ENCODE measurements at places on chromosomes 16 and 17. TPM values are rescaled to one million over a fixed set of nuclear protein-coding genes. Genes with fewer than 3 reads are reported as not detected.
A peak's percentile ranks its signal among the peaks of the same experiment; 100 is the strongest.

GRCh38 chr16:84055366-84055765 lies 12.8 kb upstream of the SLC38A8 start:
- no peaks in the 10 kb centered on the region for H3K27me3 ChIP-seq
- H3K4me3 ChIP-seq: no peak overlapping the region
- H3K4me1 ChIP-seq: no peaks in the 10 kb centered on the region
- no peak for DNase-seq

DNA sequence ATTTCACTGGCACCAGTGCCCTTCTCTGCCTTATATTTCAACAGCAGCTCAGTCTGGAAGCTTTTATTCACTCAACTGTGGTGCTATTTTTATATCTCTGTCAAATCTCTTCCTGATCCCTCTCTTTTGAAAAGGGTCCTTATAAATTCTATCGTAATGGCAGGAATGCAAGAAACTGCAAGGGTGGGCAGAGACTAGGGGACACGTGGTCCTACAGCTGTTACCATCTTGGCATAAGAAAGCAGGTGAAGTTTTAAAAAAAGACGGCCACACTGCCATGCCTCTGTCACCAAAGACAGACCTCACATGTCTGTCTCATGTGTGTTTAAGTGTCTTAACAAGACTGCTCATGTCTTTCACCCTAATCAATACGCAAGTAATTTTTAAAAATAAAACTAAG lies 368.4 kb upstream of the CDH11 start:
- no peak overlapping the region for H3K4me3 ChIP-seq
- no peak for DNase-seq
- H3K4me1 ChIP-seq: peaks cover 5% of the 10 kb centered on the region
- H3K27me3 ChIP-seq: peaks cover 3% of the 10 kb centered on the region
- no peaks in the 10 kb centered on the region for H3K36me3 ChIP-seq
- H3K27ac ChIP-seq: no peak overlapping the region

- no peaks in the 10 kb centered on the region for H3K27me3 ChIP-seq
- H3K4me1 ChIP-seq: no peaks in the 10 kb centered on the region
- H3K27ac ChIP-seq: no peak overlapping the region
- peaks cover 17% of the 10 kb centered on the region for H3K36me3 ChIP-seq
- no peak overlapping the region for H3K4me3 ChIP-seq
Observed at GRCh38 chr17:75822119-75822799, 21.9 kb downstream of the UNC13D start.

DNA sequence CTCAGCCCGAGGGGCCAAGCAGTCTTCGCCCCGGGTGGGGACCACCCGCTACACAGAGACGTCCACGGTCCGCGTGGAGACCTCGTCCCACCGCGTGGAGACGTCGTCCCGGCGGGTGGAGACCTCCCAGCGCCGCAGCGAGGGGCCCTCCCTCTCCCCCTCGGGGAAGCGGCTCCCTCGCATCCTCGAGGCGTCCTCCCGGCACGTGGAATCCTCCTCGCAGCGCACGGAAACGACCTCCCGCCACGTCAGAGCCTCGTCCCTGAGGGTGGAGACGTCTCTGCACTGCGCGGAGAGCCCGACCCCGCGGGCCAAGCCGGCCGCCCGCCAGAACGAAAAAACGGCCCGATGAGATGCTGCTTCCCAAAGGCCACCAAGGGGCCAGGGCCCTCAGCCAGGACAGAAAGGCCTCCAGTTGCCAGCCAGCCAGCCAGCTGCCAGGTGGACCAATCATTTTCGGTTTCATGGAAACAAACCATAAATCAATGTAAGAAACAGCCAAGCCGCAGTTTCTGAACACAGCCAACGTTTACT lies 424 bp downstream of the C17orf100 start:
- H3K36me3 ChIP-seq: peaks cover 3% of the 10 kb centered on the region
- H3K4me3 ChIP-seq: peak overlapping the region; percentile 35
- no peak overlapping the region for H3K27ac ChIP-seq
- DNase-seq: no peak
- peaks cover 32% of the 10 kb centered on the region for H3K4me1 ChIP-seq

Gene PSMC5
- 101 TPM for total RNA-seq

GRCh38 chr17:49093131-49093530 lies 39.4 kb upstream of the B4GALNT2 start:
- no peaks in the 10 kb centered on the region for H3K36me3 ChIP-seq
- no peak overlapping the region for H3K27ac ChIP-seq
- H3K4me1 ChIP-seq: no peaks in the 10 kb centered on the region
- no peak overlapping the region for H3K4me3 ChIP-seq
- DNase-seq: no peak

DNA sequence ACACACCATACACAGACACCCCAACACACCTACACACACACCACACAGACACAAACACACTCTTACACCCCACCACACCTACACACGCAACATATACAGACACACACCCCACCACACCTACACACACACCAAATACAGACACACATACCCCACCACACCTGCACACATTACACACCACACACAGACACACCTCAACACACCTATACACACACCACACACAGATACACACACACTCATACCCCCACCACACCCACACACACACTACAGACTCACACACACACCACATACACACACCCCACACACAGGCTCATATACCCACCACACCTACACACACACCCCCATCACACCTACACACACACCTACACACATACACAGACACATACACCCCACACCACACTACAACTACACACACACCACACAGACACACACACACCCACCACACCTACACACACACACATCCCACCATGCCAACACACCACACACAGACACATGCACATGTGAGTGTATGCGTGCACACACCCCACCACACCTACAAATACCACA lies 31.4 kb downstream of the GPT2 start:
- peaks cover 34% of the 10 kb centered on the region for H3K36me3 ChIP-seq
- no peaks in the 10 kb centered on the region for H3K27me3 ChIP-seq
- peaks cover 28% of the 10 kb centered on the region for H3K4me1 ChIP-seq
- H3K27ac ChIP-seq: no peak overlapping the region

Gene DPEP3
- total RNA-seq: not detected

Gene CCL8
- not detected for total RNA-seq

- DNase-seq: no peak
- no peak overlapping the region for H3K27ac ChIP-seq
- peaks cover 4% of the 10 kb centered on the region for H3K27me3 ChIP-seq
Observed at GRCh38 chr17:34813290-34813689, 148.0 kb downstream of the CCT6B start.

DNA sequence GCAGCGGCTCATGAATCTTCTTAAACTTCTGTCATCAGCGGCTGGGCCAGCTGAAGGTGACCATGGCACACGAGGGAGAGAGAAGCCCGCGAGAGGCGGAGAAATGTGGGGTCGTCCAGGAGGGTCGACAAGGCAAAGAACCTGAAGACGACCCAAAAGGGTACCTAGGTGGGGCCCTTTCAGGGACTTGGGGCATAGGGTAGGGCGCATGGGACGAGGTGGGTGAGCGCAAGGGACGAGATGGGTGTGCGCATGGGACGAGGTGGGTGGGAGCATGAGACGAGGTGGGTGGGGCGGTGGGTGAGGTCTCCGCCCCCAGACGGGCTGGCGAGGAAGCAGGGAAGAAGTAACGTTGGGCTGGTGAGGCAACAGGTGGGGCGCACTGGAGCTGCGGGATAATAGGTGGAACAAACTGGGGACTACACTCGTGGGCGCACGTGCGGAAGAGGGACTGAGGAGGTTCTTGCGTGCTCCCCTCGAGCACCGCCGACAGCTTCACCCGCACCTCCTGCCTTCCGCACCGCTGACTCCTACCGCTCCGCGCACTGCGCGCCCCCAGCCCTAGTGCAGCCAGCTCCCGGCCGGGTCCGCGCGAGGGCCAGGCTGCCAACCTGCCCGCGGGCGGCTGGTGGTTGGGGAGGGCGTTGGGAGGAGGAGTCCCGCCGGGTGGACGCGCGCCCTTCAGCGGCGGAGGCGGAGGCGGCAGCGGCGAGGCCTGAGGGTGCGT lies 23.2 kb upstream of the CRYM start:
- H3K4me3 ChIP-seq: peak overlapping the region; percentile 92
- peak; percentile 59 for DNase-seq
- H3K27me3 ChIP-seq: peaks cover 33% of the 10 kb centered on the region

- H3K4me3 ChIP-seq: no peak overlapping the region
- H3K27me3 ChIP-seq: peaks cover 8% of the 10 kb centered on the region
- peaks cover 3% of the 10 kb centered on the region for H3K36me3 ChIP-seq
- no peak for DNase-seq
- no peak overlapping the region for H3K27ac ChIP-seq
- H3K4me1 ChIP-seq: peaks cover 1% of the 10 kb centered on the region
Observed at GRCh38 chr17:3977387-3977786, 13.2 kb upstream of the ATP2A3 start.

DNA sequence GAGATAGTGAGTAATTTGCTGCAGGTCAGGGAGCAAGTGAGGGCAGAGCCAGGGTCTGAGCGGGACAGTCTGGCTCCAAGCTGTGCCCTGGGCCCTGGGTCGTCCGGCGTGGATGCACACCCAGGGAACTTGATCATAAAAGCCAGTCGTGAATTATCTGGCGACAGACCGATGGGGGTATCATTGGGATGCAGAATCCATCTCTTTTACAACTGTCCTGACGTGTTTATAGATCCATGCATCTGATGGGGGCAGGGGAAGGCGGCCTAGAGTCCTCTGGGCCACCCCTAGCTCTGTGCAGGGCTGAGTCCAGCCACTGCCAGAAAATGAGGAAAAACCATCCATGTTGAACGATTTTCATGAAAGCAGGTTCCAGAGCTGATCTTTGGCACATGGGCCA lies 332.8 kb downstream of the C16orf95 start:
- H3K4me1 ChIP-seq: peaks cover 2% of the 10 kb centered on the region
- H3K27ac ChIP-seq: no peak overlapping the region
- no peaks in the 10 kb centered on the region for H3K36me3 ChIP-seq
- peaks cover 25% of the 10 kb centered on the region for H3K27me3 ChIP-seq
- no peak overlapping the region for H3K4me3 ChIP-seq
- DNase-seq: no peak

GRCh38 chr17:59377410-59377809 lies 46.0 kb downstream of the YPEL2 start:
- no peak for DNase-seq
- H3K4me3 ChIP-seq: no peak overlapping the region
- no peak overlapping the region for H3K27ac ChIP-seq
- H3K4me1 ChIP-seq: peaks cover 29% of the 10 kb centered on the region

DNA sequence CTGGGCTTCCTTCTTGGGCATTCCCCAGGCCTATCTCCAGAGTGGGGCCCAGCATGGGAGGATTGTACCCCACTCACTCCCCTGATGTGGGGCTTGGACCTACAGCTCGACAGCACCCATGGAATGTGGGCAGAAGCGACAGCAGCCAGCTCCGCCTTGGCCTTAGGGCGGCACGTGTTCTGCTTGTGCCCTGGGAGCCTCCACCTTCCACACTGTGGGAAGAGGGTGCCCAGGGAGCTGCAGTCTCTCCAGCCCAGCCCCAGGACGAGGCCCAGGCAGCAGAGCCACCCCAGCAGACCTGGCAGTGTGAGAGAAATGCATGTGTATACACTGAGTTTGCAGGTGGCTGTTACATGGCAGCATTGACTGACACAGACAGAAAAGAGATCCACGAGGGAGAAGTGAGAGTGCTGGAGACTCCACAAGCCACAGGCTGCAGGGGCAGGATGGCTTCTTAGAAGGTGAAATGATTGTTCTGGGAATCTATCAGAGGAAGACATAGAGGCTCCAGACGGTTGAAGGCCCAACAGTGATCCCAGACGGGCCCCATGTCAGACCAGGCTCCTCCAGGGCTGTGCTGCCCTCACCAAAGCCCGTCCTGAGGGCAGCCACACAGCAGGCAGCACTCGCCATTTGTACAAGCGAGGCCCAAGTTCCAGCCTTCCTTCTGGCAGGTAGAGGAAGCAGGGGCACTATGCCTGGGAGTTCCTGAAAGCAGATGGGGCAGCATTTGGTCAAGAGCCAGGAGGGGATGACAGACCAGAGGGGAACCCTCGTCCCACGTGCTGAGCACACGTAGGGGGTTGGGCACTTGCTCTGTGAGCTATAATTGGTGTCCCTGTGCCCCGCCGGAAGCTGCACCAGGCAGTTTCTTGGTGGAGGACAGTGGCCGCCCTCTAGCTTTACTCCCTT lies 2.8 kb upstream of the DNASE1 start:
- no peak overlapping the region for H3K4me3 ChIP-seq
- H3K27ac ChIP-seq: peak overlapping the region; percentile 69
- no peak for DNase-seq
- peaks cover 8% of the 10 kb centered on the region for H3K36me3 ChIP-seq

DNA sequence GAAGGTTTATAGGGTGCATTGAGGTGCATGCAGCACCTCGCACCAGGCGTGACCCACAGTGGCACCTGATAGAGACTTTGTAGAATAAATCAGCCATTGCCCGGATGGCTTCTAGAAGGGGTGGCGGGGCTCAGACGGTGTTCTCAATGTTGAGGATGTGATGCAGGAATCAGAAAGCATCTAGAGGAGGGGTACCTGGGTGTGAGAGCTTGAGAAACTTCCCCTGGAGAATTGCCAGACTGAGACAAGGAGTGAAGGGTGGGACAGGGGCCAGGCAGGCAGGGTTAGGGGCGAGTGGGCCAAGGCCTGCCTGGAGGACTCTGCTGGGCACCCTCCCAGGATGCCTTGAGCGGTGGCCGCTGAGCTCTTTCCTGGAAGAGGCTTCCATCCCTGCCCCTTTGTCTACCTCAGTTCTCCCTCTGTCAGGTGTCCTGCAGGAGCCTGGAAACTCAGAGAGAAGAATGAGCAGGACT lies 9.3 kb upstream of the ADGRG1 start:
- no peaks in the 10 kb centered on the region for H3K36me3 ChIP-seq
- H3K4me1 ChIP-seq: peaks cover 17% of the 10 kb centered on the region
- H3K4me3 ChIP-seq: no peak overlapping the region
- DNase-seq: no peak
- H3K27ac ChIP-seq: peak overlapping the region; percentile 82
- H3K27me3 ChIP-seq: no peaks in the 10 kb centered on the region

- no peak overlapping the region for H3K27ac ChIP-seq
- H3K4me1 ChIP-seq: peaks cover 15% of the 10 kb centered on the region
- no peak overlapping the region for H3K4me3 ChIP-seq
- H3K36me3 ChIP-seq: no peaks in the 10 kb centered on the region
Observed at GRCh38 chr17:38463451-38463858, 35.2 kb downstream of the ARHGAP23 start.

DNA sequence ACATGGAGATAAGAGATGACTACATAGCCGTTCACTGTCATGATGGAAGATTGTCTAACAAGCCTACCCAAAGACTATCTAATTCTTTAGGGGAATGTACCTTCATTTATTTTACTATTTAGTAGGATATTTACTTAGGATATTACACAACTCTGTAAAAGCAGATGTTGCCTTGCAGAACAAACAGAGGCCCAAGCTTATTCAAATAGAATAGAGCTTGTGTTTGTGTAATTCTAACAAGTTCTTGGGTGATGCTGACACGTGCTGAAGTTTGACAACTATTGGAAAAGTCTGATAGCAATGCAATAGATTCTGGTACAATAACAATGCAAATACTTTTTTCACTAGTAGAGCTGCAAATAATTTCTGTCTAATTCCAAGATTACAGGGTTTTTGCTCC lies 447.6 kb downstream of the TOX3 start:
- H3K27ac ChIP-seq: no peak overlapping the region
- H3K4me1 ChIP-seq: no peaks in the 10 kb centered on the region
- peaks cover 27% of the 10 kb centered on the region for H3K27me3 ChIP-seq
- no peaks in the 10 kb centered on the region for H3K36me3 ChIP-seq

Gene GOSR2
- 57.1 TPM for total RNA-seq

Gene TOM1L1
- 83.1 TPM for total RNA-seq

Gene SAT2
- 108 TPM for total RNA-seq

Gene TLCD2
- total RNA-seq: 2.9 TPM
